ENCODE measurements at places on chromosomes 7 and 10.

DNA sequence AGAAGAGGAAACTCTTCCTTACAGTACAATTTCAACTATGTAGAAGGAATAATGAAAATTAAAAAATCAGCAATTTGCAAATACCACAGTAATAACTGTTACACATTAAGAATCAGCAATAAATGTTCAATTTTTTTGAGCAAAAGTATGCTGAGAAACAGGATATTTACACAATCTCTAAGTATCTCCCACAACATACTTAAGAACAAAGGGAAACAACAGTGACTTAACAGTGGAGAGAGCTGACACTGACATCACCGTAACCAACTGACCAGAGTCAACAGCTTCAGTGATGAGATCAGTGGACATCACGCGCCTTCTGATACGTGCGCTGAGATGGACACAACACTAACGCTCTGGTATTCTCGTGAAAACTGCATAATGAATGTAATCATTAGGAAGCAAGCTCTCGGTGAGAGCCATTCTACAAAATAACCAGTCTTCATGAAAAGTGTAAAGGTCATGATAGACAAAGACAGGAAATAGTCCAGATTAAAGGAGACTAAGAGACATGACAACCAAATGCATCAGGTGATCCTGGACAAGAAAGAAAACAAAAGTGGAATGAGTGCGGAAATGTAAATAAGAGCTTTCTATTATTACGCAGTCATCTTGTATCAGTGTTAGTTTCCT is 82.6 kb downstream of the PIP4K2A start:
- no peak for DNase-seq

DNA sequence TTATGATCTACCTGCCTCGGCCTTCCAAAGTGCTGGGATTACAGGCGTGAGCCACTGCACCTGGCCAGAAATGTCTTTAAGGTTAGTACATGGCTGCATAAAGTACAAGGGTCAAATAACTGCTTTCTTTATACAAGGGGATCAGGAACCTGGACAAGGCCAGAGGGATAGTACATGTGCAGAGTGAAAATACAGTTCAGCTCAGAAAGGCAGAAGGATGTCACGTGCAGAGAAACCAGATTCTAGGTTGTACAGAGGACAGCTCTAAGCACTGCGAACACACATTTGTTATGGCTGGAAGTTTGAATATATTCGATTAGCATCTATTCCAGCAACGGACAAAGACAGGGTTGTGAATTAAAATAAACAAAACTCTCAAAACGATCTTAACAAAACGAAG is 6.0 kb upstream of the RSBN1L start:
- no peak for DNase-seq

DNA sequence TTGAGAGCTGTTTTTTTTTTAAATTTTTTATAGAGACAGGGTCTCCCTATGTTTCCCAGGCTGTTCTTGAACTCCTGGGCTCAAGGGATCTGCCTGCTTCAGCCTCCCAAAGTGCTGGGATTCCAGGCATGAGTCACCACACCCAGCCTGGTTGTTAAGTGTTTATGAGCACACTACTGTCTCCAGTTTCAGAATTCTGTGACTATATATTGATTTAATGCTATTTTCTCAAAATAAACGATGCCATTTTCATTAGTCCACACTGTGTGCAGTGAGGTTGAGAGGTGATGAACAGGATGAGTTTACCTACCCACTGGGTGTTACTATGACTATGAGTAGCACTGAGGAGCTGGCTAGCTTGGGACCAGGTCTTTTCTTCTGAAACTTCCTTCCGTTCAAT is 110.9 kb upstream of the FAM180A start:
- no peak for DNase-seq

GRCh38 chr7:107932805-107933204 is 41.8 kb downstream of the DLD start:
- no peak for DNase-seq

DNA sequence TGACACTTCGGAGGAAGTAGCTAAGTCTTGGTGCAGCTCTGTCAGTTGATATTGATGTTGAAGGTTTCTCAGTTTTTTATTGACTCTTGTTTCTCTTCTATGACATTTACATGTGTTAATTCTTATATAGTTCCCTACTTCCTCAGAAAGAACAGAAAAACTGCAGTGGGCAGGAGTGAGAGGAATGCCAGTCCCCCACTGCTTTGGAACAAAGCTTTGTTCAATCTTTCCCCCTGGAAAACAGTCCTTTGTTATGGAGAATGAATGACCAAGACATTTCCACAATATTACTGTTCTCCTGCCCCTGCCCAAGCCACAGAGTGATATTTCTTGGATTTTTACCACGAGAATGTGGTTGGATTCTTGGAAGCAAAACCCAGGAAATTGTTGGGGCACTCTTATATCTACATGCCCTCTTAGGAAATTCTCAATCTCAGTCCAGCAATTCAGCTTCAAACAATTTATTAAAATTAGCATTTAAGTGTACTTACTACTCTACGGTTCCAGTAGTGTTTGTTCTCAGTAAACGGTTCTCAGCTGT is 258.0 kb upstream of the KCND2 start:
- peak; percentile 53 for DNase-seq

All from astrocyte of the cerebellum (primary cell).